Omental fat pad (tissue), 4 donors: ENCODE measurements at places on chromosomes 3 and 15. TPM values are rescaled to one million over a fixed set of nuclear protein-coding genes. Genes with fewer than 3 reads are reported as not detected.

Gene PEX11A
- 134 TPM for total RNA-seq

Gene NEIL1
- total RNA-seq: 13.3 TPM

Gene SNX33
- 32.3 TPM for total RNA-seq

Gene CHD2
- total RNA-seq: 130 TPM

Gene RFT1
- 9.1 TPM for total RNA-seq

Gene SYNPR
- not detected for total RNA-seq

Gene SPATA12
- total RNA-seq: not detected

Gene CFAP100
- not detected for total RNA-seq

Gene POLR2H
- total RNA-seq: 63.9 TPM

Gene FAM227B
- total RNA-seq: not detected

Gene SLC27A2
- total RNA-seq: 11.4 TPM

Gene TMCO5A
- total RNA-seq: not detected

Gene TKT
- 238 TPM for total RNA-seq

Gene CGNL1
- total RNA-seq: 7.7 TPM

Gene ABCF3
- 52.9 TPM for total RNA-seq

Gene EFHB
- 1.6 TPM for total RNA-seq

Gene CCR8
- not detected for total RNA-seq

Gene FSTL1
- 841 TPM for total RNA-seq

Gene CLPX
- total RNA-seq: 58.8 TPM

Gene UCN2
- 0.28 TPM for total RNA-seq

Gene PPM1L
- total RNA-seq: 21.9 TPM

Gene RARRES1
- total RNA-seq: 691 TPM

Gene ATP13A5
- not detected for total RNA-seq

Gene C3orf22
- not detected for total RNA-seq

Gene RAD51
- total RNA-seq: 0.84 TPM

Gene FAM107A
- 165 TPM for total RNA-seq

Gene C3orf20
- total RNA-seq: not detected

Gene WDR76
- total RNA-seq: 3.6 TPM

Gene TUSC7
- not detected for total RNA-seq

Gene CDCP1
- total RNA-seq: 0.16 TPM

Gene MYO5C
- total RNA-seq: 12.8 TPM

Gene RBPMS2
- 3.1 TPM for total RNA-seq

Gene GP9
- not detected for total RNA-seq

Gene SPTSSB
- 0.19 TPM for total RNA-seq

Gene CCR1
- 15.9 TPM for total RNA-seq

Gene DZIP1L
- total RNA-seq: 37.4 TPM

Gene LOXL1
- total RNA-seq: 12.9 TPM

Gene SI
- not detected for total RNA-seq

Gene CCDC12
- total RNA-seq: 61.5 TPM
